ENCODE measurements at places on chromosomes 7 and 10.
A peak's percentile ranks its signal among the peaks of the same experiment; 100 is the strongest.

DNA sequence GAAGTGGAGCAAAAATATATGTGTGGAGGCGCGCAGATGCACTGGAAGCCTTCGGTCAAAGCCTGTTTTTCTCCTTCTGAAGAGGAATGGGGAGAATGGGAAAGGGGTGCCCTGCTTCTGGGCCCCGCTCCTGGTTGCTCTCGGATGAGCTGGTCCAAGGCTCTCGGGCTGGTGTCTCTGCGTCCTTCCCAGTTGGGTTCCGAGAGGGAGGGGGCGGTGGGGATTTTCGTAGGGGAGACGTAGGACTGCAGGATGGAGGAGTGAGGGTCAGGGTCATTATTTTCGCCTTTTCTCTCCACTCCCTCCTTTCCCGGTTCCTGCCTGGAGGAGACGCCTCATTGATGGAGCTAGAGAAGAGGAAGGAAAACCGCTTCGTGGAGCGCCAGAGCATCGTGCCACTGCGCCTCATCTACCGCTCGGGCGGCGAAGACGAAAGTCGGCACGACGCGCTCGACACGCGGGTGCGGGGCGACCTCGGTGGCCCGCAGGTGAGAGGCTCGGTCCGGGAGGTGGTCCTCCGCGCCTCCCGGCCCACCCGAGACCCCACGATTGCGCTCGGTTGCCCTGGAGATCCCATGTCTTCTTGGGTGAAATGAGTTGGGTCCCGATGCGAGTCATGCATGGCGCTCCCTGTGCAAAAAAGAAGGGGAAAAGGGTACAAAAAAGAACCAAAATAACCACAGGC lies 790 bp downstream of the ADAM22 start:
- peak; percentile 55 for DNase-seq

GRCh38 chr10:25049966-25050365 lies 33.6 kb downstream of the THNSL1 start:
- no peak for DNase-seq

DNA sequence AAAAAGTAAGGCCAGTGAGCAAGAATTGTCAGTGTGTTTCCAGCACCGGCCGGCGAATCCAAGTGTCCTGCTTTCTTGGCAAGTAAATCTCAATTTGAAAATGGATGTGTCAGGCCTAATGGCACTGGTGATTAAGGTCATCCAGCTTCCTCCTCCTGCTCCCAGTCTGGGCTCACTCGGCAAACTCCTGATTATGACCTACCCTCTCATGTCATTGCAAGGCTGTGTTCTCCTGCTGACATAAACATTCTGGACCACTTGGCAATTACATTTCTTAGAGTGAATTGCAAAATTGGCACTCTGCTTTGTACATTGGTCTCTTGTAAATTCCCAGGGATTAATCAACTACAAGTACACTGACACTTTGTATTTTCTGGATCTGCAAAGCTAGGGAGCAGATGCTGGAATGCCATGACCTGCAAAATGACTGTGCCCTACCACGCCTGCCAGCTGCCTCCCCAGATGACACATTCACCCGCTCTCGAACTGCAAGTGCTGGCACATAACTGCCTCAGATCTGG lies 473.8 kb downstream of the KIF20B start:
- no peak for DNase-seq

- DNase-seq, result peak; percentile 8
These were observed at the start of gene RET for GRCh38 chr10:43076876-43077420. Gene RET (plus strand): TSS chr10:43077069. CDS start chr10:43077259, 190 bp downstream.

- DNase-seq, result no peak
These were observed 26.8 kb downstream of the FAM133B start for GRCh38 chr7:92563345-92563744.

DNA sequence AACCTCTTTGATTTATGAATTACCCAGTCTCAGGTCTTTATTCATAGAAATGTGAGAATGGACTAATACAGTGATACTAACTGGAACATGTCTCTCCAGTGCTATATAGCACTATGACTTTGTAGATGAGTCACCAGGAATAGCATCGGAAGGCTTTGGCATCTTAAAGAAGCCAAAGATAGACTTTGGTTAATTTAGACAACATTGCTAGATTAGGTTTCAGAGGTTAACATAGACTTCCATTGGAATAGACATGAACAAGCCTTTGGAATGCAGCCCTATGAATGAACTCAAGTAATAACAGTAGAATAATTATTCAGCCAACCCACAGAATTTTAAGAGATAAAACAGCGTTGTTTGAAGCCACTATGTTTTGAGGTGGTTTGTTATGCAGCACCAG lies 169.2 kb downstream of the HGF start:
- DNase-seq, result no peak

GRCh38 chr10:126838316-126838715 lies 66.9 kb upstream of the DOCK1 start:
- DNase-seq, result no peak

DNA sequence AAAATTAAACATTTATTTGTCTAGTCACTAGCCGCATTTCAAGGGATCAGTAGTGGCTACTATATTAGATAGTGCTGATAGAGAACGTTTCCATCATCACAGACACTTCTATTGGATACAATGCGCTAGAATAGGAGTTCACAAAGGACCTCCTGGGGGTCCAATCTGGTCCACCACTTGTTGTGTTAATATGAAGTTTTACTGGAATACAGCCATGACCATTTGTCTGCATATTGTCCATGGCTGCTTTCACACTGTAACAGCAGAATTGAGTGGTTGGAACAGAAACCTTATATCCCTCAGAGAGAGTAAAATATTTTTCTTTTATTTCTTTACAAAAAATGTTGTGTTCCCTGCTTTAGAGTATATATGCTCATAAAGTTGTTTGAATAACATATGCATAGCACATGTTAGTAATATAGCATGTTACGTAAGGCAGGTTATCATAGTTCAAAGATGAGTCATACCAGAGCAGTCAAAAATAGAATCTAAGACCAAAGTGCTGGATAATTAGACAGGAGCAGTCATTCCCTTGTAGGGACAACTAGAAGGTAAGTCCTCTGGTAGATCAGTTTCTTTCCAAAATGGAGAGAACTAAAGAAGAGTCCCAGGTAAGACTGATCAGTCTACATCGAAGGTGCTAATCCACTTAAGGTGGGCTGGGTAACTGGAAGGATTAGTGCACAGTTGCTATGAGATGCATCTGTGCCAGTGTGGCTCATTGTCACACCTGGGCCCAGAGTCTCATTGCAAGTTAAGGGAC lies 14.9 kb downstream of the BZW2 start:
- DNase-seq, result peak; percentile 46

DNA sequence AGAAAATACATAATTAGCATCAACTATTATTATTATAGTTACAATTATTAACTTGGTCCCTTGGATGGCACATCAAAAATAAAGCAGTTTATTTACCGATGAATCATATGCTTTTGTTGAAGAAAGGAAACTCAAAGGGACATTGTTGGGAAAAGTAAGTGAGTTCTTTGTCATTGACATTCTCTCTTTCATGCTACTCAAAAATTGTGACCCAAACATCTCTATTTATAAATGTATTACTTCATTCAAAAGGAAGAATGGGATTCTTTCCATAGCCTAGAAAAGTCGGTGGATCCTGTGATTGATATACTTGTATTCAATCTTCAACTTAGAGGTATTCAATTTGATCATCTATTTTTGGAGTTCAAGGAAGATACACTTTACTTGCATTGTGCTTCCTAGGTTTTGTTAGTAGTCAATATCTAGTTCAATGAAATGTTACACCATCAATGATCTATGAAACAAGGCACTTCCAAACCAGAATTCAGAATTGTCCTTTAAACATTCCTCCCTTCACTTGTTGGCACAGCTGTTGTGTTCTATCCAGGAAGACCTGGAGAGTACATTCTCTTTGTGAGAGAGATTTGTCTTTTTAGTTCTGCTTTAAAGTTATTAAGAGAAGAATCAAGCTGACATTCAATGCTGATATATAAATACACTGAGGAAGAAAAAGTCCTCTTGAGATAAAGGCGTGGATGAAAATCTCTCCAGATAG lies 235.2 kb downstream of the TMEM26 start:
- DNase-seq, result no peak

DNA sequence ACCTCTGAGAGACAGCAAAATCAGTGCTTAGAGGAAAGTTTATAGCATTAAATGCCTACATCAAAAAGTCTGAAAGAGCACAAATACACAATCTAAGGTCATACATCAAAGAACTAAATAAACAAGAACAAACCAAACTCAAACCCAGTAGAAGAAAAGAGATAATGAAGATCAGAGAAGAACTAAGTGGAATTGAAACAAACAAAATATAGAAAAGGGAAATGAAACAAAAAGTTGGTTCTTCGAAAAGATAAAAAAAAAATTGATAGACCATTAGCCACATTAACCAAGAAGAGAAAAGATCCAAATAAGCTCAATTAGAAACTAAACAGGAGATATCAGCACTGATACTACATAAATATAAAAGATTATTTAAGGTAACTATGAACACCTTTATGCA lies 280.0 kb upstream of the NRG3 start:
- DNase-seq, result no peak

GRCh38 chr7:108358553-108358952 lies 97.7 kb downstream of the NRCAM start:
- no peak for DNase-seq

DNA sequence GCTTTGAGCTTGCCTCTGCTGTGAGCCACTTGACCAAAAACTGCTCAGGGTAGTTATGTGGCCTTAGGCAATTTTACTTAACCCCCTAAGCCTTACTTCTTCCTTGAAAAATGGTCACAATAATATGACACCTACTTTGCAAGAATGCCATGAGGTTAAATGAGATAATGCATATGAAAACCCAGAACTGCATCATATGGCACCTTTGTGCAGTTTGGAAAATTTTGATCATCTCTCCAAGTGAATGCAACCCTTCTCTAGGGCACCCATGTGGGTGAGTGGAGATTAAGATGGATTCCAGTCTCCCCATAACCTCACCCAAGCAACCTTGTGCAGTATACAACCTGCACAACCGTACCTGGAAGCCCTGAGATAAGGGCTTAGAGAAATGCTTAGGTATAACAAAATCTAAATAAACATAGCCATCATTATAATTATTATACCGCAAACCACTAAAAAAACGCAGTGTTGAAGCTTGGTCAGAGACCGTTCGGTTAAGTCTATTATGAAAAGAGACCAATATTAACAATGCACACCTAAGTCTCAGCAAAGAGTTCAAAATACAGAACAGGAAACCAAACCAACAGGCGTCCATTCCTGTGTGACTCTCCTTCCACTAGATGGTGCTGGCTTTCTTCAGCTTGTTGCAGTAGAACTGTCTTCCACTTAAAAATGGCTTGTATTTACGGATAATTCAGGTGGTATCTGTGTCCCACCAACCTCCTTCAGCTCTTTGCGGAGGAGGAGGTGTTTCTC lies 21.0 kb upstream of the ASB15 start:
- DNase-seq, result peak; percentile 33

GRCh38 chr7:32283546-32283945 lies 206.6 kb downstream of the LSM5 start:
- DNase-seq, result no peak

- no peak for DNase-seq
These were observed 183.2 kb upstream of the PTPRZ1 start for GRCh38 chr7:121689749-121690148.

DNA sequence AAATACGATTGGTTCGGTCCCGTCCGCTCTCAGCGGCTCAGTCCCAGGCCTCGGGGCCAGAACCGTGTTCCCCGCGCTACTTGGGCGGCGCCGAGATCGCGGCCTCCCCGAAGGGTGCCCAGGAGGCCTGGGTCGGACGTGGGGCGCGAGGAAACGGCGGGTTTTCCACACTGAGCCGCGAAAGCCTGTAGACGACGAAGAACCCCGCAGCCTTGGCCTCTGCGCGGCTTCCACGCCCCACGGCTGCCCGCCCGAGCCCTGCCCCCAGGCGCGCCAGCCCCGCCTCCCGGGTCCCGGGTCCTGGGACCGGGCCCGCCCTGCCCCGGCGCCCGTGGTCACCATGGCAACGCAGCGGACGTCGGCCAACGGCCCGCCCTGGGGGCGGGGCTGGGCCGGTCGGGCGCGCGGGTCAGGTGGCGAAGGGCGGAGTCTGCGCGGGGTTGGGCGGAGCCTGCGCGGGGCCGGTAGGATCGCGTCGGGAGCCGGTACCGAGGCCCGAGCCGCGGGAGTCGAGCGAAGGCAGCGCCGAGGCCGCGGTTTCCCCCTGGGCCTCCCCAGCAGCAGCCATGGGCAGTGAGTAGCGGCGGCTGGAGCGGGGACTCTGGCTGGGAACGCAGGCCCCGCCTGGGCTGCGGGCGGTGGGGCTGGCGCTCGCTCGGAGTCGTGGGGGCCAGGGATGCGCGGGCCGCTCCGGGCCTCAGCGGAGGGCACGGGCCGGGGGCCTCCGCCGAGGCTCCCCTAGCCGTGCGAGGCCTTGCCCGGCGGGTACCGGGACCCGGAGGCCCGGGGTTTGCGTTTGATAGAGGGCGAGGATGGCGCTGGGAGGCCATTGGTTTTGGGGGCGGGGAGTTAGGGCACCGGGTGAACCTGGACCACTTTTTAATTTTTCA lies at the start of gene SEC61A2:
Gene SEC61A2, plus strand, starts transcription at position 456 of the 890 bp plus-strand sequence. Its CDS starts 111 bp downstream, at position 567.
- peak; percentile 87 for DNase-seq

- DNase-seq, result no peak
These were observed 23.5 kb upstream of the EIF5AL1 start for GRCh38 chr10:79488870-79489269.

DNA sequence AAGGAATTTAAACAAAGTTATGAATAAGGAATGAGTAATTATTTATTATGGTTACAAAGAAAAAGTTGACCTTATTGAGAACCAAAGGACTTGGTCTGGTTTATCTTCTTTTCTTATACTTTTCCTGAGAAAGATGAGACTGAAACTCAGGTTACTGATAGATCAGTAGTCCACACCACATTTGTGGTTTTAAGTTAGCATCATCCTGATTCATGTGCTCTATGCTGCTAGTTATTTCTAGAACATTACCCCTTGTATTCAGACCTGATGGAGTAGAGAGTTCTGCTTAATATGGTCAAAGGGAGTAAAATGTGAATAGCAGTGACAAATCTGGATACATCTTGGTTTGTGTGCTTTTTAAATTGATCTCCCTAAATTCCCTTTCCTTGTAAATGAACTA lies 63.8 kb downstream of the FOXP2 start:
- no peak for DNase-seq

GRCh38 chr10:71974489-71975021 lies 10.4 kb downstream of the CHST3 start:
- DNase-seq, result no peak

DNA sequence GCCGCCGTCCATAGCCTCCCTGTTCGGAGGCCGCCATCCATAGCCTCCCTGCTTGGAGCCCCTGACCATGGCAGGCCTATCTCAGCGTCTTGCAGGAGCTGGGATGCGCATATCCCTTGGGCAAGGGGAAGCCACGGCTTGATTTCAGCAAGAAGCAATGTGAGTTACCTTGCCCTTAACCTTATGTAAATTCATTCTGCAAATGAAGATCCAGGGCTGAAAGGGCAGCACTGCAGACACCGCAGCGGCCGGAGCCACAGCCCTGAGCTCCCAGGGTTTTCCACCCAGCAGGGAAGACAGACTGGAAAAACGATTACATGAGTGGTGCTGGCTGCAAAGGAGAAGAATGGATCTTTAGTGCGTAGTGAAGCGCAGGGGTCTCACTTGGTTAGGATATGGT lies 95.8 kb downstream of the SEC61G start:
- DNase-seq, result no peak

DNA sequence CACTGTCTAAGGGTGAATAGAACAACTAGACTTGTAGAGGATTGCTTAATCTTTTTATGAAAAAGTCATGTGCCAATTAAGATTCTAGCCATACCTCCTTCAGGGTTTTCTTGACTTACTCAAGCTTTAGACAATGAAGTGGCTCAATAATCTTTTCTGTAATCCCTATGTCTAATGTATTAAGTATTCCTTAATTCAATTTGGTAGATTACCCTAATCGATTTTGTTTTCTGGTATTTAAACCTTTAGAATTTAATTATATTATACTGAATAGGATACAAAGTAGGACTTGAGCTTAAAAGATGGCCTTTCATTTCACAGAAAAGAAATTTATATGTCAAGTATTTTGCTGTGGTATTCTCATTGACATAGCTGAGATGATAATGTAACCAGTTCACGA lies 597.9 kb upstream of the C7orf33 start:
- DNase-seq, result no peak

All from KBM-7 (cell line).